Type B pancreatic cell (in vitro differentiated cells): ENCODE measurements at places on chromosomes 4 and X.

DNA sequence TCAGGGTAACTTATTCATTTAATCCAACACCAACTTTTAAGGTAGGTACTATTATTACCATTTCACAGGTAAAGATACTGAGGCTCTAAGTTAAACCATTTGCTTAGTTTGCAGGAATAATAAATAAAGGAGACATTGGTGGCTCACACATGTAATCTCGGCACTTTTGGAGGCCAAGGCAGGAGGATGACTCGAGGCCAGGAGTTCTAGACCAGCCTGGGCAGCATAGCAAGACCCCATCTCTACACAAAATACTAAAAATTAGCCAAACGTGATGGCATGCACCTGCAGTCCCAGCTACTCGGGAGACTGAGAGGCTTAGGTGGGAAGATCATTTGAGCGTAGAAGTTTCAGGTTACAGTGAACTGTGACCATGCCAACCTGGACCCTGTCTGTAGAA is 37.7 kb downstream of the SULT1E1 start:
- no peaks in the 10 kb centered on the region for H3K4me1 ChIP-seq
- no peaks in the 10 kb centered on the region for H3K27me3 ChIP-seq
- DNase-seq: no peak
- peaks cover 4% of the 10 kb centered on the region for H3K36me3 ChIP-seq

DNA sequence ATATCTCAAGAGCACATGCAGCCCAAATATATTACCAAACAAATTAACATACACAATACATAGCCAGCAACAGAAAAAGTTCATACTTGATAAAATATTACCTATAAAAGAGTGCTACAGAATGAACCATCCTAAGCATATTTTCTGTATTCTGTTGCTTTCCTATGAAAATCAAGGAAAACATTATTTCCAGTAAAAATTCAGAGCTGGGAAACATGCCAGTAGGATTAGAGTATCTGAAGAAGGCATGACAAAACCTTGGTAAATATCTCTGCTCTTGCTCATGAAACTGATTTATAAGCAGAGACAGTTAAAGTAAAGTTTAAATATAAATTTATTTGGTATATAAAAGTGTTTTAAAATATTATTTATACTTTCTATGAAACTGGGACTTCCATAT is 599.7 kb downstream of the ARAP2 start:
- no peaks in the 10 kb centered on the region for H3K36me3 ChIP-seq
- DNase-seq: no peak
- no peak overlapping the region for H3K27ac ChIP-seq
- H3K4me3 ChIP-seq: no peak overlapping the region

- no peaks in the 10 kb centered on the region for H3K4me1 ChIP-seq
- H3K36me3 ChIP-seq: no peaks in the 10 kb centered on the region
- no peaks in the 10 kb centered on the region for H3K27me3 ChIP-seq
- no peak overlapping the region for H3K27ac ChIP-seq
- no peak for DNase-seq
- H3K4me3 ChIP-seq: no peak overlapping the region
These were observed 111.3 kb downstream of the TSPAN7 start for GRCh38 chrX:38672646-38673045.

DNA sequence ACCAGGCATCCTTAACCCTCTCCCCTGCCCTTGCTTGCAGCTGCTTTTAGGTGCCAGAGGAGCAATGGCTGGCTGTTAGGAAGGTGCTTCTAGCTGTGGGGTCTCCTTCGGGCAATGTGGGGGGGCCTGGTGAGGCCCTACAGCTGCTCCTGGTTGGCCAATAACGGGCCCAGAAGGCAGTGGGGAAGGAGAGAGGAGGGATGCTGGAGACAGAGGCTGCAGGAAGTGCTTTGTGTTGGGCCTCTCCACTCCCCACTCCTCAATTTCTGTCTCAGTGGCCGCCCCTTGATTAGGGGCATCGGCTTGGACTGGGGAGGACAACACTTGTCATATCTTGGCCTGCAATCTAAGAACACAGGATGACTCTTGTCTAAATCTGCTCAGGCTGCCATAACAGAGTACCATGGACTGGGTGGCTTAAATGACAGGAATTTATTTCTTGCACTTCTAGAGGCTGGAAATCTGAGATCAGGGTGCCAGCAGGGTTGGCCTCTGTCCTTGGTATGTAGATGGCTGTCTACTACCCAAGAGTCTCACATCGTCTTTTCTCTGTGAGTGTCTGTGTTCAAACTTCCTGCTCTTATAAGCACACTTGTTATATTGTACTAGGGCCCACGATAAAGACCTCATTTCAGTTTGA is 374.3 kb downstream of the MID1IP1 start:
- no peaks in the 10 kb centered on the region for H3K36me3 ChIP-seq
- H3K4me3 ChIP-seq: no peak overlapping the region
- no peak for DNase-seq
- H3K27ac ChIP-seq: no peak overlapping the region

DNA sequence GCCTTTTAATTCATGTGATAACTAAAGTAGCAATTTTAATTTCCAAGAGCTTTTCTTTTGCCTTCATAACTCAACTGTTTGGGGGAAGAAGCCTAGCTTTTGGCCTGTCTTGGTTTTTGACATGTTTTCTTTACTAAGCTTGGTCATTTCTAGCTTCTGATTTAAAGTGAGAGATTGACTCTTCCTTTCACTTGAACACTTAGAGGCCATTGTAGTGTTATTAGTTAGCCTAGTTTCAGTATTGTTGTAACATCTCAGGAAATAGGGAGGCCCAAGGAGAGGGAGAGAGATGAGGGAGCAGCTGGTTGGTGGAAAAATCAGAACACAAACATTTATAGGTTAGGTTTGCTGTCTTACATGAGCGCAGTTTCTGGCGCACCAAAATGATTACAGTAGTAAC is 44.8 kb downstream of the DCLK2 start:
- DNase-seq: no peak
- H3K27ac ChIP-seq: no peak overlapping the region
- H3K36me3 ChIP-seq: peaks cover 19% of the 10 kb centered on the region

DNA sequence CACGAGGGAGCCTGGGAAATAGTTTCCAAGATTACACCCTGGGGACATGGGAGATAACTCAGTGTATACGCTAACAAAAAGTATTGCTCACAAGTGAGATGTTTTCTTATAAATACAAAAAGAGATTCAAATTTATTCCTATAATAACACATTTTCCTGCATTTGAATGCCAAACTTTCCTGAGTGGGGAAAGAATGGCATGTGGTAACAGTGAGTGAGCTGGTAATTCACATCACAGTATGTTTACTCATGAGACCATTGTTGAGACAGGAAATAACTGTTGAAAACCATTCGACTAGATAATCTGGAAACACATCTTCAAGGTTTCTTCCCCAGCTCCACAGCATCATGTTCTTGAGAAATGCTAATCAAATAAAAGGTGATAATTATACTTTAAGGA is 109.1 kb downstream of the TASL start:
- no peaks in the 10 kb centered on the region for H3K27me3 ChIP-seq
- H3K27ac ChIP-seq: no peak overlapping the region
- no peaks in the 10 kb centered on the region for H3K36me3 ChIP-seq
- no peak overlapping the region for H3K4me3 ChIP-seq
- DNase-seq: no peak

GRCh38 chrX:124238268-124238667 is 94.2 kb upstream of the TEX13D start:
- no peak overlapping the region for H3K27ac ChIP-seq
- H3K36me3 ChIP-seq: no peaks in the 10 kb centered on the region
- no peaks in the 10 kb centered on the region for H3K4me1 ChIP-seq
- no peak for DNase-seq

DNA sequence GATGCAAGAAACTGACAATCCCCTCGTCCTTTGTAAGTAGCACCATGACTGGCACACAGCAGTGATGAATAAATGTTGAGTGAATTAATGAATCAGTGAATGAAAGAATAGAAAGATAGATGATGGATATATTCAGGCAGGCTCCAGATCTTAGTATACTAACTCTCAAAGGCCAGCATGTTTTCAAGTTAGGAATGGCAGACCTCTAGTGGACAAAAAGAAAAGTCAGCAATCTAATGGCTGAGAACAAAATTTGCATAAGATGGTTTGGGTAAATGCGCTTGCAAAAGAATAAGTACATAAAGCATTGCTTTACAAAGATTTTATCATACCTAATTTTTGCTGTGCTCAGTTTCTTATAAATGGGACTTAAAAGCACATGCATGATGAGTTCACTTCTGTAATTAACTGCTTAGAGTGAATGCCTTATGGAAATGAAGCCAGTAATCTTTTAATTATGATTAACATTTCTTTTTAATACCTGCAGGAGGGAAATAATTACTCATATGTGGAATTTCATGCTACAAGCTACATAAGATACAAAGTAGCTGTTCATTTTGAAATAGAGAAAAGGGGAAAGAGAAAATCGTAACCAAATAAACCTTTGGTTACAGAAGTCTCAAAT is 126.9 kb upstream of the GPRIN3 start:
- no peak overlapping the region for H3K27ac ChIP-seq
- DNase-seq: no peak
- no peak overlapping the region for H3K4me3 ChIP-seq

DNA sequence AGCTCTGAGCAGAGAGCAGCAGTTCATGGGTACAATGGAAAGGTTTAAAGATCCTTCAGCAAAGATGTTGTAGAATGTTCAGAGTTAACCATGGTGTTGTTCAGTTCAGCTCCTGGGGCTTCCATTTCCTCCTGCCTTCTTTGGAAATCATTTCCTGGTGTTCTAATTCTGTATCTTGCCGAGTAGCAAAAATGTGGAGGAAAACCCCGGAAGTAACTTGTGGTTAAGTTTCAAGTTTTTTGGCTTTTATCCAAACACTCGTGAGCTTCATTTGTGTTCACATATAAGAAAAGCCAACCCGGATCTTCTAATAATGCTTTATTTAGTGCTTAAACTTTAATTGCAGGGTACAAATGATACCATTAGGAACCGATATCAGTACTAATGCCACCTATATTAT is 33.6 kb upstream of the ARX start:
- peaks cover 12% of the 10 kb centered on the region for H3K27me3 ChIP-seq
- no peak overlapping the region for H3K4me3 ChIP-seq
- no peak overlapping the region for H3K27ac ChIP-seq

DNA sequence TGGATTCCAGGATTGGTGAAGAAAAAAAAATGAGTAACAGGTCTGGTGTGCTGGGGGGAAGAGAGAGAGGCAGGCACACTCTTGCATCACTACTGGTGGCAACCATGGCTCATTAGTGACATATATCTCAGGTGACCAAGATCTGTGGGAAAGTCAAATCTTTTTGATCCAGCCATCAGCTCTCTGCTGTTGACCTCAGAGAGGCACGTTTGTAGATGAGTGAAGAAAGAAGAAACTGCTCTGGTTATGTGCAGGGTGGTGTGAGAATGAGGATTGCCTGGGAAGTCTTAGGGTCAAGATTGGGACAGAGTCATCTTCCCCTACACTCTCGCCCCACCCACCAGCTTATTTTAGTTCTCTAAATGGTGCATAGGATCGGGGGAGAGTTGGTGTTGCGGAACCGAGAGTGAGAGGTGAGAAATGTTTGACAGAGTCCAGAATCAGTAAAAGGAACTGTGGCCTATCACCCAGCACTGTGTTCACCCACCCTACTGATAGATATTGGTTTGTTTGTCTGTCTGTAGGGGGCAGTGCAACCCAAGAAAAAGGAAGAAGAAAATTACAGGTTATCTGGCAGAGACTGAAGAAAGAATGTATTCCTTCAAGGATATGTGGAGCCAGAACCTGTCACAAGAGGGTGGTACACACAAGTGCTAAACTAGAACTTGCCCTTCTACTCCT is 21.9 kb downstream of the ARMCX6 start:
- no peaks in the 10 kb centered on the region for H3K36me3 ChIP-seq
- no peaks in the 10 kb centered on the region for H3K4me1 ChIP-seq
- peaks cover 6% of the 10 kb centered on the region for H3K27me3 ChIP-seq
- DNase-seq: no peak
- H3K27ac ChIP-seq: no peak overlapping the region
- peak overlapping the region; percentile 15 for H3K4me3 ChIP-seq
